Central memory CD4-positive, alpha-beta T cell (primary cell): ENCODE measurements at places on chromosomes 2 and 18.

DNA sequence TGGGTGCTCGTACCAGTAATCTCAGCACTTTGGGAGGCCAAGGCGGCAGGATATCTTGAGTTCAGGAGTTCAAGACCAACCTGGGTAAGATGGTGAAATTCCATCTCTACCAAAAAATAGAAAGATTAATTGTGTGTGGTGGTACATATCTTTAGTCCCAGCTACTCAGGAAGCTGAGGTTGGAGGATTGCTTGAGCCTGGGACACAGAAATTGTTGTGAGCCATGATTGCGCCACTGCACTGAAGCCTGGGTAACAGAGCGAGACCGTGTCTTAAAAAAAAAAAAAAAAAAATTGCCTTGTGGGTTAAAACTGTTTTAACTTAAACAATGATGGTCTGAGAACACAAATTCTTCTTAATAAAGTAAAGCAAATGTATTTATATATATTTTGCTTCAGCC, 49.6 kb downstream of the ATP9B start:
- DNase-seq = no peak

DNA sequence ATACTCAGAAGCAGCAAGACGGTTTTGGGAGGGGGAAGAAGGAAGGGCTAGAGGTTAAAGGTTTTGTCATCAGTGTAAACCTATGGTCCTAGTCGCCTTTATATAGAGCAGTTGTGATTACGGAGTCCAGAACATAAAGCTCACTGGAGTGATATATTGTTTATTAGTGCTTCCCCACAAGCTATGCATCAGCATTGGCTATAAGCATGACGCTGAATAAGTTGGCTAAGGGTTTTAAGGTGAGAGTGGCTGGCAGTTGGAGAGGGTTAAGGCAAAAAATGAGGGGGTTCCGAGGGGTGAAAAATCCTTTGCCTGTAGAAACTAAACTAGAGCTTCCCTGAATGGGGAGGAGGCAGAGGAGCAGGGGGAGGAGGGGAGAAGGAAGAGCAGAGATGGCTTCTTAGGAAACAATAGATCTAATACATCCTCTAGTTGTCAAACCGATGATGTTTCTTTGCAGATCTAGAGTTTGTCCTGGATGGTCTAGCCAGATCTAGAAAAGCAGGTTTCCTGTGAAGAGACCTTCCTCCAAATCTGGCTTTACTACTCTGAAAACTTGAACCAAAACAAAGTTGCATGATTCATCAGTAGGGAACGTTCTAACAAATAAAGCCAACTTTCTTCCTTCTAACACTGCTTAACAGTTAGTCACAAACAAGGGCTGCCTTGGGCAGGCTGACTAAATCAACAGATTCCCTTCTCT, 2.5 kb downstream of the KLF7 start:
- DNase-seq = no peak

DNA sequence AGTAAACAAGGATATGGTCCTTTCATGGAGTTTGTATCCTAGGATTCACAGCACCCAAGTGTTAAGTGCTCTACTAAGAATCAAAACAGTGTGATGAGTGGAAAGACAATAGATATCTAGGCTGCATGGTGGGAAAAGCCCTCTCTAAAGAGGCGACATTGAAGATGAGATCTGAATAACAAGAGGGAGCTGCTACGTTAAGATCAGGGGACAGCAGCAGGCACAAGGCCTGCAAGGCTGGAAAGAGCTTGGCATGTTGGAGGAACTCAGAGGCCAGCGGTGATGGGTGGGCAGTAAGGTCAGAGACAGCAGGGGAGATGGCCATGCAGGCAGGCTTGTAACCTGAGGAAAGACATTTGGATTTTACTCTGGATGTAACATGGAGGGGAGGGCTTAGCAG, 177.5 kb downstream of the GFPT1 start:
- DNase-seq = no peak

DNA sequence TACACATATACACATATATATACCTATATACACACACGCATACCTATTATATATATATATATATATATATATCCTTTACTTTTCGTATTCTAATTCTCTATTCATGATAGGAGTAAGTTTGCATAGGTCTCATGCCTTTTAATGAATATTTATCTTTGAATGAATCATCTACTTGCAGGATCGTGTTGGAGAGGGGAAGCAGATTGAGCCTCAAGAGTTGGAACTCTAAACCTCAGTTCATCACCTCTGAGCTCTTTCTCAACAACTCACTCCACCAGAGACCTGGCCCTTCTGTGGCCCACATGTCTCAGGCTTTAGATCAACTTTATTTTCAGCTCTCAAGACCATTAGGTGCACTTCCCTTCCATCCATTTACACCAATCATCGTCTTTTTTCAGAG, 490.4 kb upstream of the ID2 start:
- DNase-seq = no peak

DNA sequence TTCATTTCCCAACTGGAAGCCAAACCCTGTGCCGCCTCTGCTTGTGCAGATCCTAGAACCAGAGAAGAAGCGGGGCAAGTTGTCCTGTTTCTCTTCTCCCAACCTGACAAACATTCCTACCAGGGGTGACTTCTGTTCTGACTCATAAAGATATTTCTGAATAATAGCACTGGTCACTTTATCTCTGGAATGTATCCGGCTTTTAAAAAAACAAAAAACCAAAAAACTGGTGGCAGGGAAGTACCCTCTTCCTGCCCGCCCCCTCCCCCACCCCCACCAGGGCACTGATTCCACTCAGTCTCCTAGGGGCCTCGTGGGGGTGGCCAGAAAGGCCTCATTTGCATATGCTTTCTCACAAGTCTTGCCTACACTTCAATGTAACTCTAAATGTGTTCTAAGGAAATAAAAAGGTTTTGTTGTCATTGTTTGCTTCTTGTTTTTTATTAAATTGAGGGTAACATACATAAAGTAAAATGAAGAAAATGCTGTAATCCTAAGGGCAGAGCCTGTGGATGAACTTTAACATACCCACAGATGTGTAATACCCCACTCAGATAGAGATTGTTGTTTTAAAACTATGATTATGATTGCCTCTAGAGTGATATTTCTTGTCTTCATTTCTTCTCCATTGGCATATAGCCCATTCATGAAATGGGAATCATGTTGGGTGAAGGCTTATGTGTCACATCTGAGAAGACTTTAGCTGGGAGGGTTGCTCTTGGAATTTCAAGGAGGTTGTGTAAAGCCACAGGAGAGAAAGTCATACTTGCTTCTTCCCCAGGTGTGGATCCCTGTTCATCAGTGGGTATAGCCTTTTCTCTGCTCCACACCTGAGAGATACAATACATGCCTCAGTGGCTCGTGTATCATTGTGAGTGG, 5.3 kb upstream of the FOSL2 start:
- no peak for DNase-seq

GRCh38 chr2:23618794-23619530, 234.0 kb downstream of the KLHL29 start:
- DNase-seq = no peak

GRCh38 chr2:96512341-96512740, 7.2 kb upstream of the NEURL3 start:
- no peak for DNase-seq

GRCh38 chr2:110783196-110783873, 51.0 kb downstream of the ACOXL start:
- DNase-seq = no peak

- no peak for DNase-seq
Observed at GRCh38 chr2:2566396-2567323, 235.6 kb upstream of the MYT1L start.
